Gastrocnemius medialis (tissue), 4 donors: ENCODE measurements at places on chromosomes 3 and 15. TPM values are rescaled to one million over a fixed set of nuclear protein-coding genes. Genes with fewer than 3 reads are reported as not detected.

Gene GOLGA6L4
- total RNA-seq: not detected

Gene PDCD10
- 25.7 TPM for total RNA-seq

Gene CELSR3
- total RNA-seq: not detected

Gene KLHL40
- 682 TPM for total RNA-seq

Gene AADACL2
- total RNA-seq: not detected

Gene P2RY1
- 0.66 TPM for total RNA-seq

DNA sequence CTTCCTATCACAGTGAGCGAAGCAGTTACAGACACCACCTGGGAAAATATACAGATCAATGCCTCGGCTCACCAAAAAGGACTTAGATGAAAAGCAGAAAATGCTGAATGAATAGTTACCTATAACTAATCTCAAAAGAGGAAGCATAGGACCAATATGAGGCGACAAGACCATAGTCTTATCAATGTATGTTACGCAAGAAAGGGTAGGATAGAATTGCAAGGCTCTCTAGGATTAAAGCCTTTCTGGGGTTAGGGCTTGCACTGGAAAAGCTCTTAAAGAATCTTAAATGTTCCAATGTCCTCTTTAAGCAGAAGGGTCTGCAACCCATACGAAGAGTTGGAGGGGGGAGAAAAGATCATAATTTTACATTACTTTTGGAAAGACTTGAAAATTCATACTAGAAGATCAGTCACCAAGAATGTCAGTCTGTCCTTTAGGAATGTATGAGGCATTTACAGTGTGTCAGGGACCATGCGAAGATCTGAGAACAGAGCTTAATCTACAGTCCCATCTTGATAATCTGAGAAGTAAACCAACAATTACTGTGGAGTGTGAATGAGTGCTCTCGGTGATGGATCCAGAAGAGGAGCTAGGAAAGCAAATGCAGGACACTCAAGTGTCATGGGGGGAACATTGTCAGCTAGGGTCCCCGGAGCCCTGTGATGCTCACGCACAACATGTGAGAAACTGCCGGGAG lies 185.9 kb downstream of the GREM1 start:
- no peak for DNase-seq
